ENCODE measurements at places on chromosomes 1 and 21.
A peak's percentile ranks its signal among the peaks of the same experiment; 100 is the strongest.

DNA sequence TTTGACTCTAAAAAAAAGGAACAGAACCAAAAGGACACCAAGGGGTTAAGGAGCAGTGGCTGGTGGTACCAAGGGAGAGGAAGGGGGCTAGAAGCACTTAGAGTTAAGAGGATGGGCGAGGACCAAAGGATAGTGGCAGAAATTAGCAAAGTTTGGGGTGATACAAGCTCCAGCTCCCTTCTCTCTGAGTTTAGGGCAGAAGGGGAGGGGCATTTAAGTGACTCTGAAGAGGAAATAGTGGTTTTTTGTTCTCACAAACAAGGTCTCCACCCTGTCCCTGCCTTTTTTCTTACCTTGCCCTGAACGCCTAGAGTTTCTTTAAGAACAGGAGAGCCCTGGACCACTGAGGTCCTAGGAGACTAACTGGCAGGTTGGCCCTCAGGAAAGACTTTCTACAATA is 3.3 kb downstream of the CDC42SE1 start:
- DNase-seq: no peak

- peak; percentile 12 for DNase-seq
These were observed 30.0 kb upstream of the S100A7 start for GRCh38 chr1:153490272-153491051.

- no peak for DNase-seq
These were observed 6.3 kb upstream of the HHIPL2 start for GRCh38 chr1:222554177-222554576.

GRCh38 chr1:13730751-13731482 is 30.9 kb downstream of the PRDM2 start:
- no peak for DNase-seq
